Vein endothelial cell (primary cell): ENCODE measurements at places on chromosomes 6 and 20. TPM values are rescaled to one million over a fixed set of nuclear protein-coding genes. Genes with fewer than 3 reads are reported as not detected.

The MLN gene
- total RNA-seq: not detected in 2 replicates

The SPATS1 gene
- total RNA-seq: not detected in 2 replicates

The AGER gene
- total RNA-seq: 0.48 TPM in 1 of 2 replicates, not detected in the other

The SCUBE3 gene
- 1.3 and 1.7 TPM in 2 replicates for total RNA-seq

The ZBTB12 gene
- total RNA-seq: 1.5 and 2.6 TPM in 2 replicates
